Panc1 (cell line): ENCODE measurements at places on chromosomes 1 and 21.

- no peak for DNase-seq
Observed at GRCh38 chr1:202836623-202837403, 26.1 kb downstream of the PCAT6 start.

GRCh38 chr1:93123201-93123783 lies 44.2 kb downstream of the MTF2 start:
- DNase-seq, result no peak

DNA sequence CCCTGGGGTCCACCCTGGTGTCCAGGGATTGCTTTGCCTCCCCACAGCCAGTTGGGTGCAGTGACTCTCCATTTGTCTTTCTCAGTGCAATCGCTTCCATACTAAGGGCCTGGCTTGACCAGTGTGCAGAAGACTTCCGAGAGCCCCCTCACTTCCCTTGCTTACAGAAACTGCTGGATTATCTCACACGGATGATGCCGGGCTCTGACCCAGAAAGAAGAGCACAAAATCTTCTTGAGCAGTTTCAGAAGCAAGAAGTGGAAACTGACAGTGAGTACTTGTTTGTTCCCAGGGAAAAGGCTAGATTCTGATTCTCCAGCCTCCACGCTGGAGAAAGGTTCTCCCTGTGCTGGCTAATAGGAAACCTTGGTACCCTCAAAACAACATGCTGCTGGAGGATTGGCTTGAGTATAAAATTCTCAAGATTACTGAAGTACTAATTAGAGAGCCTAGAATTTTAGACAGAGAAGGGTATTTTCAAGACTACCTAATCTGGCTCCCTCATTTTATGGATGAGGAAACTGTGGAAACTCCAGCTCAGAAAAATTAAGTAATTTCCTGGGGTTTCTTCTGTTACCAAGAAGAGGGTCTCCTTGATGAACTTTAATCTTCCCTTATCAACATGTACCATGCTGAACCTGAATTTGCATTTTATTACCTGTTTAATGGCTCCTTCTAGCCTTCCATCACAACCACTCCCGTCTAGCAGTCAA lies 75.8 kb downstream of the RGL1 start:
- no peak for DNase-seq

GRCh38 chr1:245475961-245476516 lies 321.3 kb downstream of the KIF26B start:
- DNase-seq, result no peak

DNA sequence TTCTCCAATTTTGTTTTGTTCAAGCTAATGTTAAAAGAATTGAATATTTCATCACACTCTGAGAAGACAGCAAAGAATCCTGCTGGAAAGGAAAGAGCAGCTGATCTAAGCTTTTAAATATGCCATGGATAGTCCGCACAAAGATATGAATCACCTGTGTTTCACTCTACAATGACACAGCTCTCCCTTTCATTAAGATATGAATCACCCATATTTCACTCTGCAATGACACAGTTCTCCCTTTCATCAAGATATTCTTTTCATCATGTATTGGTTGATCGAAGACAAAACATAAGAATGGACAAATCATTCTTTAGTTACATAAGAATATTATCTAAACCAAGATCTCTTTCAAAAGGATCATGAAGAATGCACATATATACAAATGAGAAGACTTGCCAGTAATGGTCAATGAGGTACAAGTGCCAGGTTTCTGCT lies 367.3 kb downstream of the SMYD3 start:
- peak; percentile 88 for DNase-seq

GRCh38 chr1:150965605-150966004 lies 9.0 kb downstream of the CERS2 start:
- DNase-seq, result no peak

GRCh38 chr1:91684481-91685196 lies 184.0 kb downstream of the CDC7 start:
- no peak for DNase-seq

DNA sequence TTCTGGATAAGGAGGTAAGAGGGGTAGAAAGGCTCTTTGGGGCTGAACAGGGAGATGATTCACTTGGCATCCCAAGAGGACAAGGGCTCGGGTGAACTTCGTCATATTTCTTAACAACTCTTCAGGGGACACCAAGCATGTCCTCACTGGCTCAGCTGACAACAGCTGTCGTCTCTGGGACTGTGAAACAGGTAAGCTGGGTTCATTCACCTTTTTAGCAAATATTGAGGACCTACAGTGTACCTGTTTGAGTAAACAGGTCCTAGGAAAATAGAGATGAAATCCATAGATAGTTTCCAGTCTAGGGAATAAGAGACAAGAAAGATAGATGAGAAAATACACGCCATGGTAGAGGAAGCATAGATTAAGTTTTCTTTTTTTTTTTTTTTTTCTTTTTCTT lies 2.1 kb downstream of the EIF3I start:
- no peak for DNase-seq

- no peak for DNase-seq
Observed at GRCh38 chr1:114216431-114217173, 62.9 kb upstream of the SYT6 start.

GRCh38 chr1:61441723-61442262 lies 283.1 kb downstream of the TM2D1 start:
- no peak for DNase-seq

DNA sequence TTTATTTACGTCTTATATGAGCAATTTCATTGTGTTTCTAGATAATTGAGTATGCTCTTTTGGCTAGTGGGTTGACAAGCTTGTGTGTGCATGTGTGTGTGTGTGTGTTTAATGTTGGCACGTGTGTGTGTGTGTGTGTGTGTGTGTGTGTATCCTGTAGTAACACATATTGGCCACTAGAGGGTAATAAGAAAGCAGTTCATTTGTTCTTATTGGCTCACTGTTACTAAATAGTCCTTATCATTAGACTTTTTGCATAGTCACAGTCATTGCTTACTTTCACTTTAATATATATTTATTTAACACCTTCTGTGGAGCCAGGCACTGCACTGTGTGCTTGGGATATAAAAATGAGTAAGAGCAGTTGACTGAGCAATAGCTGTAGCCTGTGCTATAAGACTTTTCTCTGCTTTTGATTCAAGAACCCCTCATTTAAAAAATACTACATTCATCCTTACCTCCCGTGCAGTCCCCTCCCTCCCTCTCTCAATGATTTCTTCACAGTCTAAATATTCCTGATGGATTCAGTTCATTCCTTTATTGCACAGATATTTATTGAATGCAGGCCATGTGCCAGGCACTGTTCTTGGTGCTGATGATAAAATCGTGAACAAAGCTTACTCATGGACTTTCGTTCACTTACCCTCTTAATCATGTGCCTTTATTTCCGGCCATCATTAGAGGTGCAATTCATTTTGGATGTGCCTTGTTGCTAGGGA lies 96.7 kb downstream of the DYRK1A start:
- DNase-seq, result peak; percentile 48

DNA sequence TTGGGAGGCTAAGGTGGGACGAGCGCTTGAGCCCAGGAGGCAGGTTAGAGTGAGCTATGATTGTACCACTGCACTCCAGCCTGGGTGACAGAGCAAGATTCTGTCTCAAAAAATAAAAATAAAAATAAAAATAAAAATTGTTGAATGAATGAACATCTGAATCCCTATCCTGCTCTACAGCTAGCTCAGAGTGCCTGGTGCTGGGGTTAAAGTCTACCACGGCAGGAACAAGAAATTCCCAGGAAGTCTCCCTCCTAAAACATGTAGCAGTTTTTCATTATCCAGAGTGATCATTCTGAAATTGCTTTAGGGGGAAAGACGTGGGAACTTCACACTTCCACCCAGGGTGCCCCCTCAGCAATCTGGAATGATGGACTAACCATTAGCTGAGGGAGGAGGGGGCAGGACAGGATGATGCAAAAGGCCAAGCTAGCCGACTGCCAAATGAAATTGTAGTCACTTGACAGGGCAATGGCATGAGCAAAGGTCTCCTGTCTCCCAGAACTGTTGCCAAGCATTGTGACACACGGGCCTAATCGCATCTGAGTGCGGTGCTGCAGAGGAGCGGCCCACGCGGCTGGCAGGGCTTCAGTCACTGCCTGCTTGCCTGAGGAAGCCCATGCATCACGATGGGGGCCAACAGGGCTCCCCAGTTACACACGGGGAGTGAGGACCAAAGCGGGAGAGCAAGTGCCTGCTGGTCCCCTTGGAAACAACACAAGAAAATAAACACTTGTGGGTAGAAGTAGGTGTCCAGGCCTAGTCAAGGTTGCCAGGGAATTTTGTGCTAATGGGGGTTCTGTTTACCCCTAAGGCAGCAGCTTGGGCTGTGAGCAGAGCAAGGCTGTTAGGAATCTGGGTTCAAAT lies 85.7 kb downstream of the NENF start:
- no peak for DNase-seq

DNA sequence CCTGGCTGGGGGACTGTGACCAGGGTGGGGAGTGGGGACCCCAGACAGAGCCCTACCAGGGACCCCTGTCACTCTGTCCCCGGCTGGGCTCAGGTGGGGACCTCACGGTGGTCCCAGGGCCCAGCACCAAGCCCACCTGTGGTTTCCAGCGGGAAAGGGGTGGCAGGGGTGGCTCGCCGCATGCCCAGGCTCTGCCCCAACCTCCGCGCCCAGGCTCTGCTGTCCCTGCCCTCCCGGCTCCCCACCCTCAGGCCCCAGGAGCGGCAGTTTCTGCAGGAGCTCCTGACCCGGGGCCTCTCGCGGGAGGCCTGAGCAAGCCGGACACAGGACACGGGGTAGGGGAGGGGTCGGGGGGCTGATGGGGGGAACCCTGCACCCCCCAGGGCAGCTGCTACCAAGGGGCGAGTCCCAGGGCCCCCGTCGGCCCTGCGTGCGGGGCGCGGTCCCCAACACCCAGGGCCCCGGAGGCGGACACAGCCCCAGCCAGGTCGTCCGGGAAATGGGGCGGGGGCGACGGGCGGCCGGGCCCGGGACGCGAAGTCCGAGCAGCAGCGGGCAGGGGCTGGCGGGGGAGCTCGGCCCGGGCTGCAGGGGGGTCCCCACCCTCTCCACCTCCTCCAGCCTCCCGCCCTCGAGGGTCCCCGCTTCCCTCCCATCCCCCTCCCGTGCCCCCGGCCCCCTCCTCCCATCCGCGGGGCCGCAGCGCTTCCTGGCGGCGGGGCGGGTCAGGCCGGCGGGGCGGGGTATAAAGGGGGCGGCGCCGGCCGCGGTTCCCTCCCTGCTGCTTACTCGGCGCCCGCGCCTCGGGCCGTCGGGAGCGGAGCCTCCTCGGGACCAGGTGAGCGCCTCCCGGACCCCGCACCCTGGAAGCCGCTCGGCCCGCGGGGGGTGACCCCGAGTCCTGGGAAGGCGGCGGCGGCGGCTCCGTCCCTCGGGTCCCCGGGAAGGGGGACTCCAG lies at the start of gene COL6A2:
Gene COL6A2 (plus strand): TSS at position 777 of the 958 bp plus-strand sequence.
- no peak for DNase-seq

- DNase-seq, result no peak
Observed at GRCh38 chr1:214664651-214665433, 61.8 kb downstream of the CENPF start.

- DNase-seq, result peak; percentile 35
Observed at GRCh38 chr1:10941891-10942541, 70.4 kb upstream of the TARDBP start.

GRCh38 chr1:29824511-29825273 lies 588.4 kb downstream of the PTPRU start:
- no peak for DNase-seq

GRCh38 chr1:179121159-179121938 lies 39.5 kb downstream of the TOR3A start:
- DNase-seq, result no peak

- no peak for DNase-seq
Observed at GRCh38 chr1:65412256-65412983, 8.0 kb upstream of the LEPR start.

DNA sequence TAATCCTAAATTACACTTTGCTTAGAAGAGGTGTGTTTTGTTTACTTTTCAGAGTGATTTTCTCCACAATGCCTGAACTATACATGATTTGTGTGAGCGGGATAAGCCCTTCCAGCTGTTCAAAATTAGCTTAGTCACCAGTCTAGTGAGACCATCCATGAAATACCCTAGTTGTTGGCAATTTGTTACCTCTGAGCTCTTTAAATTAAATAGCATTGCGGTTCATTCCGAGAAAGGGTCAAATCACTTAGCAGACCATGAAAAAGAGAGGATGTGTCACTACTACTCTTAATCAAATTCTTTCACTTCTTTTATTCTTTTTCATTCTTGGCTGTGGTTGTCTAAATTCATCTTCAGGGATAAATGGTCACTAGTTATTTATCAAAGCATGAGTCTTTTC lies 11.9 kb upstream of the VAV3 start:
- DNase-seq, result no peak

DNA sequence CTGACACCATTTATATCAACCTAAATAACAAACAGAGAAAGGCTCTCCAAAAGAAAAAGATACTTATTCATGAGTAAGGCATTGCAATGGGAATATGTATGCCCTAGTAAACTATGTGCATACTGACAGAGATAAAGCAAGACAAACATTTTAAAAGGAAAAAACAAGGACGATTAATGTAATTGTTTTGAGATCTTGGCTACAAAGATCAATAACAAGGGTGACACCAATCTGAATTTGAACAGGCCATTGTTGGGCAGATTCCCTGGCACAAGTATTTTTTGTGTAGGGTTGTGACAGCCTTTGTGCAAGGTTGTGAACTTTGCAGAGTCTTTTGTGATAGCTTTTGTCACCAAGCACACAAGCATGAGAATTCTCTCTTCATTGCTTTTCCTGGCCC lies 85.3 kb downstream of the EDEM3 start:
- DNase-seq, result no peak
